ENCODE measurements at places on chromosomes 5 and 9.

DNA sequence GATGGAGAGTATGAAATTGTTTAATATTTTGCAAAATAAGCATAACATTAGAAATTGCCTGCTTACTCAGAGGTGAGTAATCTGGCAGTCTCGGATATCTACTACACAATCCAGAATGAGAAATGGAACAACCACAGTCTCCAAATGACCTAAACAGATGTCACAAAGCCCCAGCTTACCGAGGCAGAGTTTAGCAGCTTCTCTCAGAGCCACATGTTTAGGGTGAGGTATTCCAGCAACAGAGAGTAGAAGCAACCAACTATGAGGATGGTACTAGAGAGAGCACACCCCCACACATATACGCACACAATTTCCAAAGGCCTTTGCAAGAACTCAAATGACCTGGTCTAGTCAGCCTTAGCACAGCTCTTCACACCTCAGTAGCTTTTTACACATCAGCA lies 122.7 kb upstream of the LPAR1 start:
- DNase-seq: no peak

- no peak for DNase-seq
Observed at GRCh38 chr9:135574331-135574730, 12.8 kb downstream of the PAEP start.

GRCh38 chr9:136003411-136004218 lies 42.4 kb upstream of the UBAC1 start:
- no peak for DNase-seq

- no peak for DNase-seq
Observed at GRCh38 chr9:94632737-94633136, 6.6 kb downstream of the FBP1 start.

- DNase-seq: peak; percentile 67
Observed at GRCh38 chr5:11594021-11594420, 310.2 kb downstream of the CTNND2 start.

GRCh38 chr9:35367451-35367850 lies 122.5 kb upstream of the RUSC2 start:
- no peak for DNase-seq

GRCh38 chr5:37029436-37029835 lies 152.9 kb downstream of the NIPBL start:
- DNase-seq: no peak

GRCh38 chr9:93693129-93693528 lies 116.7 kb downstream of the PHF2 start:
- DNase-seq: no peak

GRCh38 chr9:72554221-72554641 lies 32.8 kb downstream of the TMC1 start:
- DNase-seq: no peak

DNA sequence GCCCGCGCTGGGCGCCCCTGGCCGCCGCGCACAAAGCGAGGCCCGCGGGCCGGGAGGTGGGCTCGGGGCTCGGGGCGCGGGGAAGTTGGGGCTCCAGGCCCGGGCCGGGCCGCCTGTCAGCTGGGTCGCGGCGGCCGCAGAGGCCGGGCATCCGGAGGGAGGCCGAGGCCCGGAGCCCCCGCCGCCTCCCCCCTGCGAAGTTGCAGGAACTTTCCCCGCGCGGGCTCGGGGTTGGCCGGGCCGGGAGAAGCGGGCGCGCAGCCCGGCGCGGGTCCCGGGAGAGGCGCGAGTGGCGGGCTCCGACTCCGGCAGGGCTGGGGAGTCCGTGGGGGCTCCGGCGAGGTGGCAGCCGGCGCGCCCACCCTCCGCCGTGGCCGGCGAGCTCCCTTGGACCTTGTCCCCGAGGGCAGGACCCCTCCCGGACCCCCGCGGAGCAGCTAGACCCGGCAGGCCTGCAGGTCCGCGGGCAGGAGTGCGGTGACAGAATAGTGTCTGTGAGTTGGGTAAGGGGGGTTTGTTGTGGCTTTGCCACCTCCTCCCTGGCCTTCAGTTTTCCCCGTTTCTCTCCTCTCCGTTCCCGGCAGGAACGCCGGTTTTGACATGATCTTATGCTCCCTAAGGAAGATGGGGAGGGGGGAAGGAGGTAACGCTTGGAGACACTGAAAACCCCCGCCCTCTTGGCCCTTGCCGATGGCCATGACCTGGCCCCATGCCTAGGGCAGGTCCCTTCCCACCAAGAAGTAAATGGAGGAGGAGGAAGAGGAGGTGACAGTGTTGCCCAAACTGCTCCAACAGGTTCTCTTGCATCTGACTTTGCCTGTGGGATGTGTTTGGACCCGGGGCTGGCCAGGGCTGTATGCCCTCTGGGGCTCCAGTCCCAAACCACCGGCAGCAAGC lies 942 bp downstream of the PHF2 start:
- DNase-seq: no peak

- DNase-seq: no peak
Observed at GRCh38 chr5:54975701-54976100, 9.7 kb downstream of the ESM1 start.

DNA sequence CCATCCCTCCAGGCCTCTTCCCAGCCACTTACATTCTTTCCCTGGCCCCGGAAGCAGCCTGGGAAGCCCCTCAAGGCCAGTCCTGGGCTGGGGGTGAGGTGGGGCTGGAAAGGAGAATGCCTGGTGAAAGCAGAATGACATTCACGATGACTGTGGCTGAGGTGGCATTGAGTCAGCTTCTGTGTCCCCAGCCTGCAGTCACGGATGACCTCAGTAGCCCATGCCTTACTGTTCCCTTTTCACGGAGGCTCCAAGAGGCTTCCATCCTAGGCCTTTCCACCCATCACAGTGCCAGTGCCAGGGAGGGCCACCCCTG lies 2.7 kb downstream of the PRDM12 start:
- DNase-seq: no peak

- peak; percentile 12 for DNase-seq
Observed at GRCh38 chr5:38831909-38832308, 13.9 kb upstream of the OSMR start.

DNA sequence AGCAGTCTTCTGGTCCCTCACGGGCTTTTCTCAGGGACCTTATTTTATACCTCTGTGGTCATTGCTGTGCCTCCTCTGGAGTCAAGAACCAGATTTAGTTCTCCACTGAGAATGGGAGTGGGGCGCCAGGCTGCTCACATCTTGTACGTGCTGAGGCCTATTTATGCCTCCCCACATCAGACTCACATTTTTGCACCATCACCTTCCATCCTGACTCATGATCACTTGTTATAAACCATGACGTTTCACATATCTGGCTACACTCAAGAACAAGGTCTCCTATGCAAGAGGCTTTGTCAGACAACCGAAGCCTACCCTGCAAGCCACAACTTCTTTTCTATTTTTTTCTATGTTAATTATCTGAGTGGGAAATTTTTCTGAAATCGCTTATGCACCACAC lies 10.7 kb downstream of the PRUNE2 start:
- DNase-seq: no peak

DNA sequence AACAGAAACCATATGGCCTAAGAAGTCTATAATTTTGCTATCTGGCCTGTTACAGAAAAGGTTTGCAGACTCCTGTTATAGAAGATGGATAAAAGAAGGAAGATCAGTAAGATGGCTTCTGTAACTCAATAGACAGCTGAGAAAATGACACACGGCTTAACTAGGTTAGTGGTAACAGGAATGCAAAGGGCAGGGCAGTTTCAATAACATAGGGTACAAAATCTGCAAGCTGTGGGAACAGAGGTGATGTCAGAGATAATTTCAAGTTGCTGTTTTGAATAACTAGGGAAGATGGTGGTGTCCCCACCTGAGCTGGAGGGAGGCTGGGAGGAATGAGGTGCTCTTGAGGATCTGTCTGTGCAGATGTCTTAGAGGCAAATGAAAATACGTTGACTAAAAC lies 106.5 kb downstream of the GLIS3 start:
- no peak for DNase-seq

DNA sequence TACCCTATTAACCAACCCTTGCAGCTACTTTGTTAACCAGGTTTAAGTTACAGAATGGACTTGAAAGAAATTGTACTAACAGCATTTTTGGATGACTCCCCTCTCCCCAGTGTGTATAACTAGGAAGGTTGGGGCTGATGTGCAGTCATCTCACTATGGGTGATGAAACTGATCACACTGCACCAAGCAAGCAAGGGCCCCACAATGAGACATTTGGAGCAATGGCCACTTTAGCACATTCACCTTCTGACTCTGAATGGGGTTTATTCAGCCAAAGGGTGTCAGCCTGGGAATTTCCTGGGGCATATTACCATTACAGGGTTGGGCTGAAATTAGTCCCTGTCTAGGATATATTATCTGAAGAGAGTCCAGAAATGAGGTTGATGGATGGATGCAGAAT lies 18.7 kb upstream of the CYFIP2 start:
- DNase-seq: no peak

- no peak for DNase-seq
Observed at GRCh38 chr9:122948313-122948712, 7.5 kb downstream of the RABGAP1 start.

- no peak for DNase-seq
Observed at GRCh38 chr9:108654566-108654965, 201.2 kb downstream of the ACTL7B start.

DNA sequence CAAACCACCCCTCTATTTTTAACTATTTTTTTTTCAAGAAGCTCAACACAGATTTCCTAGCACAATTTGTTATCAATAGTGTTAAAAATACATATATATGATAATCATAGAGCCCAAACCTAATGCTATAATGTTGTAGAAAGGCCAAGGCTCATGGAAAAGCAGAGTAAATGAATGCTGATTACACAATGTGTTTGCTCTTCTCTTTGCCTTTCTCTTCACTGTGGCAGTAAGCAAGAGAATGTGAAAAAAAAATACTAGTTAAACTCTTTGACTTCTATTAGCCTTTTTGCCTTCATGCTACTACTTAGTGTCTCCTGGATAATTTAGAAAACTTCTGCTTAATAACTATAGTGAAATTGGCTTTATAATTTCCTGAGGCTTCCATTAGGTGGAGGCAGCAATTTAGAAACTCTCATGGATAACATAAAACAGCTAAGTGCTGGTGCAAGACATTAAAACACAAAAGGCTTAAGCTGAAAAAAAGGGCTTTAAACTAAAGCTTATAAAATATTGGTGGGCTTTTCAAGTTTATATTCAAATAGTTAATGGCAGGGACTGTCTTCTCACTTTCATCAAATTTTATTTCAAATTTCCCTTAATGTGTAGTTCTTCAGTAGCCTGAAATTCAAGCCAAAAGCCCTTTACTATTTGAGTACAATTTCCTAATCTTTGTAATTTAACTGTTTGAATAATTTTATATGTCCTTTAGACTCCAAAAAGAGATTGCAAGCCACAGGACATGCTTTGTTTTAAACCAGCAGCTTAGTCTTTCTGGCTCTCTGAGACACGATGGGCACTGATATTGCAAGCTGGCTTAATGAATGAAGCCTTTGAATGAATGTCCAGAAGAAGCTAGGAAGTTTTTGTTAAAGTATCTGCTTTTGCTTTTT lies 2031.8 kb upstream of the CDH6 start:
- DNase-seq: no peak

- peak; percentile 50 for DNase-seq
Observed at GRCh38 chr5:155727512-155728145, 599.3 kb upstream of the SGCD start.

DNA sequence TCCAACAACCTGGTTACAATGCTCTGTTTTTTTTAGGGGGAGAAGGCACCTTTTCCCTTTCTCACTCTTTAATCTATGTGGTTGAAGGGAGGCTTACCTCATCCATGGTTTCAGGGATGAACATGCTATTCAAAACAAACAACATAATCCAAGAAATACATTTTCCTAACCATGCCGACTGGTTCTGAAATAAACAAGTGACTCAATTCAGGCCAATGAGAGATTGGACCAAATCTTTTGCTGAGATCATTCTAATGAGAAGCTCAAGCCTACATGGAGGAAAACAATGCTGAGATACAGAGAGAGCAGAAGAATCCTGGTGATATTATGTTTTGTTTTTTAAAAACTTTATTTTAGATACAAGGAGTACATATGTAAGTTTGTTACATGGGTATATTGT lies 46.8 kb upstream of the ELL2 start:
- DNase-seq: no peak

GRCh38 chr9:79809931-79810330 lies 238.2 kb downstream of the TLE4 start:
- no peak for DNase-seq

- no peak for DNase-seq
Observed at GRCh38 chr9:22030101-22030598, 21.0 kb upstream of the CDKN2B start.

DNA sequence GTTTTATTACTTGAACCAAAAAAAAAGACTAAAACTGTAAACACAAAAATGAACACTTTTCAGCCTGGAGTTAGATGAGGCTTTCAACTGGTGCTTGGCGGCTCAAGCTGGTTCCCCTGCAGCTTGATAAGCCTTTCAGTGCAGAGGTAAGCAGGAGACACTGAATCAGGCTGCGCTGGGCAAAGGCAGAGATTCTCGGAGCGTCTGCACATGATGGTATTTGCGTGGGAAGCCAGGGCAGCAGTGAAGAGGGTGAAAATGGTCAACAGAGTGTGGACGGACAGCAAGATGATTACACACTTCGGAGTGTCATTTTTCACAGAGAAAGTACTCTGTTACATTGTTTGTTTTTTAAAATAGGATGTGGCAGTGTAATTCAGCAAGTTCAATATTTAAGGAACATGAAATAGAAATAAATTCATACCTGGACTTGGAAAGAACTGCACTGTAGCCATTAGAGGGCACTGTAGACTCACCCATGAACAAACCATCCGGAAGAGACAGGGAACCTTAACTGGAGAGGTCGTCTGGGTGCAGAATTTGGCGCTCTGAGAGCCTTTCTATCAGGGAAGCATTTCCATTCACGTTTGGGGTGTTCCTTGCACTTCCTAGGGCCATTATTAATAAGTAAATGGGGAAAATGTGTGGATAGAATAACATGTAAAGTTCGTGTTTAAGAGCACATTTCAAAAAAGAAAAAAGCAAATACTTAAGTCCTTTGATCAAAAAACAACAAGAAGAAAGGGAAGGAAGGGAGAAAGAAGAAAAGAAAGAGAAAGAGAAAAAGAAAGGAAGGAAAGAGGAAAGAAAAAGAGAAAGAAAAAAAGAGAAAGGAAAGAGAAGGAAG lies 69.8 kb downstream of the ICE1 start:
- peak; percentile 71 for DNase-seq

DNA sequence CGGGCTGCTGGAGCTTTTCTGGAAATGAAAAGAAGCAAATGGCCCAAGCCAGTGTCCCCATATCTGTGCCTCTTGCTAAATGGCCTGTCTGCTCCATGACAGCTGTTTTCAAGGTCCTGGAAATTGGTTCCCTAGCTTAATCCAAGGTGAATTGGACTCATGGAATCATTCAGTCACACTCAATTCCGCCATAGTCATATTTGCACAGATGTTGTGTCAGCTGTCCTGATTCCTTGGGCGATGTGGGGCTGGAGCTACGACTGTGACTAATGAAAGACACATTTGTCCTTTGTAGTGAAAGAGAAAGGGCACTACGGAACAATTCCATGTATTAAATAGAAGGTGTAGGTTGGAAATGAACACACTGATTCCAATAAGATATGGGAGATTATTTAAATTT lies 102.9 kb upstream of the MEGF10 start:
- DNase-seq: no peak

- no peak for DNase-seq
Observed at GRCh38 chr5:178230879-178231538, 1.6 kb downstream of the PHYKPL start.

- no peak for DNase-seq
Observed at GRCh38 chr9:126097679-126098078, 228.9 kb upstream of the MVB12B start.
